ENCODE measurements at places on chromosomes 3 and 15.

GRCh38 chr15:24224161-24224560, 451.4 kb upstream of the NPAP1 start:
- DNase-seq = no peak

- DNase-seq = no peak
Observed at GRCh38 chr3:15324379-15324808, 8.0 kb downstream of the SH3BP5 start.

GRCh38 chr3:13950042-13950441, 70.2 kb upstream of the WNT7A start:
- DNase-seq = no peak

DNA sequence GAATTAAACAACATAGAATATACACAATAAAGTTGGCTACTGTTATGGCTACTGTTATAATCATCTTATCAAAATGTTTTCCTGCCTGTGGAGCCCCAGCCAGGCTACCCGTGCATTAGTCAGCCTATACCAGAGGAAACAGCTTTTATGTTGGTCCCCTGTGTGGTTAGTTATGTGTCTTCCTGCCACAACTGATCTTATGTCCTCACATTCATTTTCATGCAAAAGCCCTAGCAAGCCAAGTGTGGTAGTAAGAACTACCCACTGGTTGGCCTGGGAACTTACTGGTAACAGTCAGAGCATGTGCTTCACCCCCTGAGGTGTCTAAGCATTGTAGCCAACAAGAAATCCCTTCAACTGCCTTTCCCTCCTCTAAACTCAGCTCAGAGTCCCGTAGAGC, 21.8 kb downstream of the MGLL start:
- no peak for DNase-seq

DNA sequence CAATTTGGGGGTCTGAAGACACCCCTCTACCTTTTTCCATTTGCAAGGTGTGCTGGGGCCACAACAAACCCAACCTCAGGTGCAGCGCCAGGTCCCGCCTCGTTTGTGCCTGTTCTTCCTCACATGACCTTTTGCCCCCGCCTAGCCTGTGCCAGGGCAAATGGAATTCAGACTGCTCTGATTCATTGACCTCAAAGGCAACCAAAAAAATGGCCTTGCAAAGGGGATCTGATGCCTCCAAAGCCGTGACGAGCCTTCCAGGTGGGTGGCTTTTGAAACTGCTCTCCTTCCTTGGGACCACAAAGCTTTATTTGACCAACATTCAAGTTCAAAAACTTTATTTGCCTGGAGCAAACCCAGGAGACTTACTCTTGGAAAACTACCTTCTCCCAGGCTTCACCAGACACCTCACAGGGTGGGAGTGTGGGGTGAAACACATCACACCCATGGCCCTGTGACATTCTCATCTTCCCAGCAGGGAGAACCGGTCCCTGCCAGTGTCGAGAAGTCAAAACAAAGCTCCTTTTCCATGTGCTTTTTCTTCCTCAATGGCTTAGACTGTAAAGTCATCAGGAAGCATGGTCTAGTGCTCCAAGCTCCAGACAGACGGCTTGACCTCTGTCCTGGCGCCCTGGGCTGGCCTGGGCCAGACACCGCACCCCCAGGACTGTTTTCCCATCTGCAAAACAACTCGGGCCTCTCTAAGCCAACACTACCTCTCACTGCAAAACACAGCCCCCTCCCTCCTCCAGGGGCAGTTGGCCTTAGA, 103.9 kb upstream of the HES1 start:
- DNase-seq = no peak

DNA sequence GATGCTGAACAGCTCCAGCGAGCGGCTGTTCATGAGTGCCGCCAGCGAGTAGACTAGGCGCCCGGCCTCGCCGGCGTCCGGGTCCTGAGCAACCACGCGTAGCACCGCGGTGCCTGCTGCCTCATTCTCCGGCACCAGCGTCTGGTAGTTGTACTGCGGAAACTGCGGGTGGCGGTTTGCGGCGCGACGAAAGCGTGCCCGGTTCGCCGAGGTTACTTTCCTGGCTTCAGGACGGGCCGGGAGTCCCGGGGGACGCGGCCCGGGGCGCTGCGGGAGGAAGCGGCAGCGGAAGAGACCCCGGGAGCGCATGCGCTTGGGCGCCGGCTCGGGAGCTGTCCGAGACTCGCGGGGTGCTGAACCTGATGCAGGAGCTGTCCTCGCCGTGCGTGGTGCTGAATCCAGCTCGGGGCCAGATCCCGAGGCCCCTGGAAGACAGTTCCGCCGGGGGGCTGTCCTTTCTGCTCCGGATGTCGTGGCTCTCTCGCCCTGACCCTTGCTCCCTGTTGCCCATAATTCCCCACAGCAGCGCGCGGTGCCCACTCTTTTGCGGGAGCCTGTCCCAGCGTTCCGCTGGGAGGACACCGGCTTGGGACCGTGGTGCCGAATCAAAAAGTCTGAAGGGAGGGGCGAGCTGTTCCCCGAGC, 1.1 kb downstream of the CELSR3 start:
- peak; percentile 70 for DNase-seq

- DNase-seq = no peak
Observed at GRCh38 chr3:54663501-54664011, 264.3 kb downstream of the LRTM1 start.

- DNase-seq = no peak
Observed at GRCh38 chr15:30830961-30831360, 72.8 kb upstream of the FAN1 start.

- DNase-seq = no peak
Observed at GRCh38 chr15:32843219-32843815, 125.5 kb downstream of the GREM1 start.
